NCI-H345 (cell line): ENCODE measurements at places on chromosomes 2 and 18.

GRCh38 chr2:168912901-168913369 lies 11.8 kb downstream of the G6PC2 start:
- DNase-seq: peak; percentile 28

DNA sequence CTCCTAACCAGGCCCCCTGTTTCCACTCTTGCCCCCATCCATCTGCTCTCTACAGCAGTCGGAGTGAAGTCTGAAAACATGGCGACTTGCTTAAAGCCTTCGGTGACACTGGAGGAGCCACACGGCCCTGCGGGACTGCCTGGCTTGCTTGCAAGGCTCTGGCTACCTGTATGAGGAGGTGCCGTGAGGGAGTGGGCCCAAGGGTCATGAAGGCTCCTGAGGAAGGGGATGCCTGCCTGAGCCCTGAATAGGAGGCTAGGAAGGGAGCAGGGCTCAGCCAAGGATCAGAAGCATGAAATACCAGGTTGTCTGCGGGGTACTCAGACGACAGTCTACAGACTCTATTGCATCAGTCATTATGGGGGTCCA lies 75.4 kb downstream of the EMX1 start:
- DNase-seq: no peak

DNA sequence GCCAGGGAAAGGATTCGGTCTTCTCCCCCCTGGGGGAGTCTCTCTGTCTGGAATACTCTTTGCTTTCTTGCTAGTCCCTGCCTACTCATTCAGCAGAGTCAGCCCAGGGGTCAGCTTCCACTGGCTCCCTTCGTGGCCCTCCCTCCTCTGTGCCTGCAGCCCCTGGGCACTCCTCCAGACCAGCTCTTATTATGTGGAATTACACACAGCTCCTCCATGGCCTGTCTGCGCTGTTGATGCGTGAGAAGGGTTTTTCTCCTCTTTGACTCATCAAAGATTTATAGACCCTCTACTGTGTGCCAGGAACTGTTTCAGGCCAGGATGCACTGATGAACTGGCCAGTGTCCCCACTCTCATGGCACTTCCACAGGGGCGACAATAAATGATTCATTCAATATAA lies 44.4 kb downstream of the ST8SIA5 start:
- no peak for DNase-seq

DNA sequence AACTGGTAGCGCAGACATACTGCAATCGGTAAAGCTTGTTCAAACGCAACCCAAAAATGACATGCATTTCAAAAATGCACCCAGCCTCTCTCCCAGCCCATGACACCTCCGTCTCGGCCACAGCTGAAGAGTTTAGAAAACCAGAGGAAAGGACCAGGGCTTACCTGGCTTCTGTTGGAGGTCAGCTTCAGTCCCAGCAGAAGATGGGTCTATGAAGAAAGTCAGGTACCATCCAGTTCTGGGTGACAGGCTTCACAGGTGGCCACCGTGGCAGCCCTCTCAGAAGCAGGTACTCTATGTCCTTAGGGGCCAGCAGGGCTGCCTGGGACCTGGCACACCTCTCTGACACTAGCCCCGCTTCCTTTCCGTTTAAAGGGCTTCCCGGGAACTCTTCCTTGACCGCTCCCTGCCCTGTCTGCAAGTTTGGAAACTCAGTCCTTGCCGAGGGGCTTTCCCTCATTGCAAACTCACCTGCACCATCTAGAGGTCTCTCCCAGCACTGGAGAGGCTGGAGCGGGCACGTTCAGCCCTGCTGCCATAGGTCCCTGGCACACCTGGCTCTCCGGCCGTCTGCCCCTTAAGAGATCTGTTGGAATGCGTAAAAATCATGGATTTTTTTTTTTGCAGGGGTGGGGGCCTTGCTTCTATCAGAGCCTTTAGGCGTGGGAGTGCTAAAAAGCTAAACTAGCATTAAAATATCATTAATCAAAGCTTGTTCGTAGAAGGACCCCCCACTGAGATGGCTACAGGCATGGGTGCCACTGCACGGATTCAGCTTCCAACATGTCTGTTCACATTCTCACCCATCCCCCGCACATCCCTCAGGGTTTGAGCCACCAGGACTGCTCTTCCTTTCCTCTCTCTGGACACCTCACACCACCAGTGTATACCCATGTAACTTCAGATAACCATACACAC lies at the start of gene EDAR:
Gene EDAR (minus strand): TSS at position 425 of the 918 bp plus-strand sequence. CDS start 58,206 bp downstream, outside the sequence.
- DNase-seq: peak; percentile 59

DNA sequence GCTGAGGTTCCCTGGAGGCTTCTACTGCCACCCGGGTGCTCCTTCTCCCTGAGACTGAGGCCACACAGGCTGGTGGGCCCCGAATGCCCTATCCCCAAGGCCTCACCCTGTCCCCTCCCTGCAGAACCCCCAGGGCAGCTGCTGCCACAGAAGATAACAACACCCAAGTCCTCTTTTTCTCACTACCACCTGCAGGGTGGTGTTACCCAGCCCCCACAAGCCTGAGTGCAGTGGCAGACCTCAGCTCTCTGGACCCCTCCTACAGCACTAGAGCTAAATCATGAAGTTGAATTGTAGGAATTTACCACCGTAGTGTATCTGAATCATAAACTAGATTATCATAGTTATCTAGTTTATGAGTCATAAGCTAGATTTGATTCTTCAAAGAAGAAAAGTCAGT lies 7.3 kb upstream of the CENPA start:
- no peak for DNase-seq

- DNase-seq: no peak
Observed at GRCh38 chr2:106095478-106096298, 98.4 kb downstream of the UXS1 start.
